Nucleus accumbens (tissue), 56 donors: ENCODE measurements at places on chromosomes 12 and 14.

DNA sequence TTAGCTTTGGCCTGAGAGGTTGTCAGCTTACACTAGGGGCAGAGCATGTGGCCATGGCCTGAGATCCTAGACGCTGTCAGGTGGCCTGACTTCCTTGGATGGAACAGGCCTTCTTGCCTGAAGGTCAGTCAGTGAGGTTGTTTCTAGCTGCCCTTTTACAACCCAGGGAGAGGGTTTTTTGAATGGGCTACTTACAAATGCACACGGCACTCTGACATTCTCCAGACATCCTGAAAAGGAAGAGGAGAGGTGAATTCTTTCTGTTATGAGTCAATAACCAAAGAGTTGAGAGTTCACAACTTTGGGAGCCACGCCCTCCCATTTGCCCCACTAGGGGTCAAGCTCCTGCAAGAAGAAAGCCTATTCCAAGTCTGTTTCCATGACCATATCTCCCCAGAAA, 7.8 kb downstream of the KRT76 start:
- no peak for DNase-seq

- DNase-seq: no peak
Observed at GRCh38 chr14:31567655-31568054, 6.5 kb downstream of the NUBPL start.

DNA sequence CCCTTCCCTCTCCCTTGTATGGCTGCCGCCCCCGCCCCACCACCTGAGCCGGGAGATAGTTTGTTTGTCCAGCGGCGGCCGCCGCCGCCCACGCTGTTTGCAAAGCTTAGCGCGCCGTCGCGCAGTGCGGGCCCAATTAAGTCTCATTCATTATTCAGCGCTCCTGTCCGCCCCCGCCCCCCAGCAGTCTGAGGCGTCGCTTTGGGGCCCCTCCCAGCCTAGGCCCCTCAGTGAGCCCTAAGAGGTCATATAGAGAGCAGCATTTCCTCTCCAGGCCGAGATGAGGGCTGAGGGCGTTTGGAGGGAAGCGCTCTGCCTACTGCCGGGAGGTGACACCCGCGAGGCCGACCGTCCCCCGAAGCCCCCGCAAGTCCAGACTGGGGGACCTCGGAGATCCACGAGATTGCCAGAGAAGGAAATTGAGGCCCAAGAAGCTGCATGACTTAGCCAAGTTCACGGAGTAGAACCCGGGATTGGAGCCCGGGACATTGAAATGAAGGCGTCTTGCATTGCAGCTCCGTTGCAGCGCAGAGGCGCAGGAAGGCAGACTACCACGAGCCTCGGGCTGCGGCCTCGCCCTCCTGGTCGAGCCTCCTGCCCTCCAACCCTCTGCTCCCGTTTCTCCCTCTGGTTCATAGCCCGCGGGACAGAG, at the start of gene DNAJC22:
Gene DNAJC22 (plus strand): TSS at position 230 of the 652 bp plus-strand sequence. CDS start 1,985 bp downstream, outside the sequence.
- DNase-seq: no peak

DNA sequence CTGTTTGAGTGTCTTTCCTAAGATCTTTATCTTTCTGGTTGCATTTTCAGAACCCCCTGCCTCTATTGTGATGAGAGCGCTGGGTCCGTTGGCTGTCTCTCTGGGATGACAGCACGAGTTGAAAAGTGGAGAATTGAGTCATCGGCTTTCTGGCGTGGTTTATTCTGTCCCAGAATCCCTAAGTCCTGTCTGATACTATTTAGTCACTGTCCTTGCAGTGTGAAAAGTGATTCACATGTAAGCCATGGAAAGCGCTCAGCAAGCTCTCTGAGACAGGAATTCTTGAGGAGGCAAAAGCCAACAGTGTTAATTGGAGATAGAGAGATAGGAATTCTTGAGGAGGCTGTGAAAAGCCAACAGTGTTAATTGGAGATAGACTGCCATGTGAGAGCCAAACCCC, 121.7 kb downstream of the CHST11 start:
- no peak for DNase-seq

DNA sequence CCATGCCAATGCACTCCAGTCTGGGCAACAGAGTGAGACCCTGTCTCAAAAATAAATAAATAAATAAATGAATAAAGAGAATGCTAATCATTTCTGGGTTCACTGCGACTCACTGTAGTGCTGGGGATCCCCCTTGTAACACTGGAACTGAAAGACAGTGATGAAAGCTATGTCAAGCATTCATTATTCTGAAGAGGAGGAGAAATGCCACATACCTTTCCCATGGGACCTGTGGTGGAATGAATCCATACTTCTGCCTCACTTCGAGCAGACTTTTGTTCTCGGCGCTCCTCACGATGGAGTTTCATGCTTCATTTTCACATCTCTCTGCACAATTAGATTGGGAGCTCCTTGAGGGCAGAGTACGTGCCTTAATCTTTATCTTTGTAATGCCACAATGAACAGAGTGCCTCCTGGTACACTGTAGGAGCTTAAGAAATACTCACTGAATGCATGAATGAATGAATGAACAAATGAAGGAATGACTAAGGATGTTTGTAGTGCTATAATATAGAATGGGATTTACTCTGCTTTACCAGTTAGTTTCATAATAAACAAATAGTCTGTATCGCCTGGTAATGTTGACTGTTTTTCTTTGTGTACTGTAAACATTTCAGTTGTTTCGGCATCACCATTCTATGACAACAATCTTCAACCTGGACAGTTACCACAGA, 45.8 kb downstream of the DRAM1 start:
- DNase-seq: no peak
